ENCODE measurements at places on chromosomes 1 and 21. TPM values are rescaled to one million over a fixed set of nuclear protein-coding genes. Genes with fewer than 3 reads are reported as not detected.

The OR2T33 gene
- total RNA-seq, result 0.79 TPM

The KCNT2 gene
- 0.18 TPM for total RNA-seq

The SWT1 gene
- 2.0 TPM for total RNA-seq

The S100A1 gene
- 0.91 TPM for total RNA-seq

The PLD5 gene
- total RNA-seq, result not detected

The KAZN gene
- 1.6 TPM for total RNA-seq

The WLS gene
- total RNA-seq, result 139 TPM

The WDR47 gene
- 6.1 TPM for total RNA-seq

The ADPRS gene
- 40.8 TPM for total RNA-seq

The PLOD1 gene
- 112 TPM for total RNA-seq

The CELA2A gene
- total RNA-seq, result not detected

The APOBEC4 gene
- total RNA-seq, result not detected

The FCMR gene
- 1.3 TPM for total RNA-seq

The MROH7 gene
- total RNA-seq, result not detected

The HSPG2 gene
- 8.9 TPM for total RNA-seq

The DPT gene
- total RNA-seq, result 0.15 TPM

The OR2M4 gene
- total RNA-seq, result not detected

The OLIG2 gene
- 1.7 TPM for total RNA-seq

The PROX1 gene
- 0.21 TPM for total RNA-seq

The TRIM67 gene
- total RNA-seq, result not detected

The IL19 gene
- total RNA-seq, result not detected

The CTSK gene
- 0.10 TPM for total RNA-seq

The C1QB gene
- total RNA-seq, result not detected

The AMY1C gene
- not detected for total RNA-seq

The KISS1 gene
- not detected for total RNA-seq

The AGO3 gene
- total RNA-seq, result 8.9 TPM

The TFF3 gene
- total RNA-seq, result not detected

The SLAMF9 gene
- total RNA-seq, result 2.2 TPM

The SAMSN1 gene
- 0.58 TPM for total RNA-seq

The PALMD gene
- 0.21 TPM for total RNA-seq

The THEMIS2 gene
- 0.75 TPM for total RNA-seq

The UBXN10 gene
- total RNA-seq, result not detected

The KLHL12 gene
- total RNA-seq, result 25.9 TPM

The SRSF4 gene
- 29.3 TPM for total RNA-seq

The HUNK gene
- total RNA-seq, result 1.5 TPM

The AIRE gene
- total RNA-seq, result not detected

The KRTAP12-2 gene
- not detected for total RNA-seq

The NPHS2 gene
- total RNA-seq, result not detected

The LRRC53 gene
- total RNA-seq, result not detected

The DIO1 gene
- not detected for total RNA-seq

The CCDC190 gene
- not detected for total RNA-seq

The ST6GALNAC5 gene
- 2.2 TPM for total RNA-seq

The ZFP69 gene
- total RNA-seq, result 2.3 TPM

The C1orf94 gene
- total RNA-seq, result not detected

The ANGPTL1 gene
- total RNA-seq, result 1.5 TPM

The DYNLT4 gene
- 0.12 TPM for total RNA-seq

Measured in H4 (cell line).